ENCODE measurements at places on chromosomes 7 and 10.

DNA sequence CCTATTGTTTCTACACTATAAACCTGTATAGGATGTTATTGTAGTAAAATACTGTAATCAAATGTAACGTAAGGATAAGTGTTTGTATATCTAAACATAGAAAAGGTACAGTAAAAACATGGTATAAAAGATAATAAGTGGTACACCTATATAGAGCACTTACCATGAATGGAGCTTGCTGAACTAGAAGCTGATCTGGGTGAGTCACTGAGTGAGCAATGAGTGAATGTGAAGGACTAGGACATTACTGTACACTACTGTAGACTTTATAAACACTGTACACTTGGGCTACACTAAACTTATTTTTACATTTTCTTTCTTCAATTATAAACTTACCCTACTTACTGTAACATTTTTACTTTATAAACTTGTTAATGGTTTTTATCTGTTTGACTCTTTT, 732.9 kb upstream of the LRRN3 start:
- no peak for DNase-seq

GRCh38 chr7:102184303-102184702, 102.4 kb upstream of the SH2B2 start:
- no peak for DNase-seq

DNA sequence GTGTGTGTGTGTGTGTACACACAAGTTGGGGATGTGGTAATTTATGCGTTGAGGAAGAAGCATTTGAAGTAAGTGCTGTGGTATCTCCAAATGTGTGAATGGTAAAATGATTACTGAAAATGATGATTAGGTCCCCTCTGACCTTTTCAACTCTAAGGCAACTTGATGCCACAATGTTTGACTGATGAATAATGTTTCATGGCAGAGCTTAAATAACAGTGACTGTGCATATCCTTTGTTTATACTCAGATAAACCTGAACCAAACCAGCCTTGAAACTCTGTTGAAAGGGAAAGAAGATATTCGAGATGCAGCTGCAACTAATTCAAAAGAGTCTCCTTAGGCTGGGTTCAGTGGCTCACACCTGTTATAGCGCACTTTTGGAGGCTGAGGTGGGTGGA, 64.8 kb upstream of the YAE1 start:
- DNase-seq, result no peak

DNA sequence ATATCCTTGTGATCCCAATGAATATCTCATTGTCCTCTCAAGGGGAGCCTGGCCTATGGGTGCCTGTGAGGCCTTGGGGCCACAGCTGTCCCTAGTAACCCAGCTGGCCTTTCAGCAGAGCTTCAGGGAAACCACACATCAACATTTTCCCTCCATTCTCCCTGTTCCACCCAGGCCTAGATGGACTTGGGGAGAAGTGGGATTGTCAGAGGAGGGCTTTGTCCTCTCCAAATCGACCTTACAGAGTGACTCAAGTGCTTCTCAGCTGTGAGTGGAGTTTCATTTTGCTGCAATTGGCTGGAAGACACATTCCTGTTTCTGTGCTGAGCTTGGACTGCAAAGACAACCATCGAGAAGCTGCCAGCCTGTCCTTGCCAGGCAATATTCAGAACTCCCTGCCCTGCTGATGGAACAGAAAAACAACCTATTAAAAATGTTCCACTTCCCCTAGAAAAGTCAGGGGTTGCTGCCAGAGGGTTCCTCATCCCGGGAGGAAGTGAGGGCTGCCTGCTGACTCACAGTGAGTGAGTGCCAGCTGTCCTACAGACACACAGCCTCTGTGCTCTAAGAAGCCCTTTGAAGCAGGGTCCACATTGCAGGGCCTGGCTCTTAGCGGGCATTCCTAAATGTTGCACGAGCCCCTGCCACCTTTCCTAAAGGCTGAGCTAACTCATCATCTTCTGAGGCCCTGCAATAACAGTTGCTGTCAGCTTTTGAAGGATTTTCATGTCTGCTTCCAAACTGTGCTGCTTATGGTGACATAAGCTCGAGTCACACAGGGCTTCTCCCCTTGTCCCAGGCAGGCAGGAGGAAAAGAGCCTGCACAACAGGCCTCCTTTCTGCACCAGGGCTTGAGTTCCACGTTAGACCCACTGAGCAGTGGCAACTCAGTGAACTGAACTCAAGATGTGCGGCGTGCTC, 20.5 kb downstream of the STRA8 start:
- DNase-seq, result no peak

GRCh38 chr7:141522657-141523342, 28.4 kb upstream of the AGK start:
- no peak for DNase-seq

DNA sequence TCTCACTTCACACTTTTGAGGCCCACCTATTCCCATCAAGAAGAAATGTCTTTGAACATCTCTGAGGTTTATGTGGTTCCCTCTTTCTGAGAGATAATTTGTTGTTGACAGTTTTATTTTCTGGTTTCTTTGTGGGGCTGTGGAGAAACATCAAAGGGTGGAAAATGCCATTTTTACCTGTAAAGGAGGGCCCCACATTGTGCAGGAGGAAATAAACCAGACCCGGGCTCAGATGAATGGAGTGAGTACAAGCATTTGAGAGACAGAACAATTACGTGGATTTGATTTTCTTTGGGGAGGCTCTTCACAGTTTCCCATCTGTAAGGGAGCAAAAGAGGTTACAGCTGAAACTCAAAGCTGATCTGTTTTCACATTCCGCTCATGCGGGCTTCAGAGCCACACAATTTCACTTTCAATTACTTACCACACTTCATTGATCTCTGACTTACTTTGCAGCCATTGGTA, 29.8 kb downstream of the ITPRIP start:
- no peak for DNase-seq

DNA sequence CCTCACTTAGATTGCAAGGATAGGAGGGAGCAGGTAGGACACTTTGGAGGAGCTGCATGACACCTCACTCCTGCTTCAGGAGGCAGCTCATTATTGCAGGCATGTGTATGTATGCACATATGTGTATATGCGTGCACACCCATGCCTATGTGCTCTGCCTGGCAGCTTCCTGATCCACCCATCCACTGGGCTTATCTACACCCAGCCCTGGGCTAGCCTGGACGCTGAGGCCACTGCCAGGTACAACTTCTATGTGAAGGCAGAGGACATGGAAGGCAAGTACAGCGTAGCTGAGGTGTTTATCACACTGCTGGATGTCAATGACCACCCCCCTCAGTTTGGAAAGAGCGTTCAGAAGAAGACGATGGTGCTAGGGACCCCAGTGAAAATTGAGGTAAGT, 13.3 kb downstream of the LRIT2 start:
- no peak for DNase-seq

DNA sequence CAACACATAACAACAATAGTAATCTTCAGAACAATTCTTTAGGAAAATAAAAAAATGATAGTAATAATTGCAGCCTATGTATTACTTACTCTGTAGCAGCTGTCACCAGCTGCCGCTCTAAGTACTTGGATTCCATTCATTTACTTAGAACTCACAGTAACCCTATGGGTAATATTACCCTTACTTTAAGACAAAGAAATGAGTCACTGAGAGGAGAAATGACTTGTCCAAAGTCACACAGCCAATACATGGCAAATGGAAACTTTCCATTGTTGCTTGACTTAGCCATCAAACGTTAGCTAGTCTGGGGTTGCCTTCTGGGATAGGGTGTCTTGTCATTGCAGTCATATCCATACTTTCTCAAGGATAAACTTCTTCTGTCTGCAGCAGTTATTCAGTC, 3.6 kb downstream of the CCNY start:
- no peak for DNase-seq

GRCh38 chr10:52956861-52957260, 184.3 kb upstream of the MBL2 start:
- no peak for DNase-seq

DNA sequence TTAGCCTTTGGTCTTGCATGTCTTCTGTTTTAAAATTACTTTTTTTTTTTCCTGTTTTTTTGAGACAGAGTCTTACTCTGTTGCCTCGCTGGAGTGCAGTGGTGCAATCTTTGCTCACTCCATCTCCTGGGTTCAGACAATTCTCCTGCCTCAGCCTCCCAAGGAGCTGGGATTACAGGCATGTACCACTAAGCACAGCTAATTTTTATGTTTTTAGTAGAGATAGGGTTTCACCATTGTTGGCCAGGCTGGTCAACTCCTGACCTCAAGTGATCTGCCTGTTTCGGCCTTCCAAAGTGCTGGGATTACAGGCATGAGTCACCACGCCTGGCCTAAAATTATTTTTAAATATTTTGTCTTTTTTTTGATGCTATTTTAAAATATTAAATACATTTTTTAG, 38.5 kb downstream of the MLLT10 start:
- no peak for DNase-seq

GRCh38 chr7:30252885-30253795, 31.3 kb upstream of the ZNRF2 start:
- DNase-seq, result no peak

DNA sequence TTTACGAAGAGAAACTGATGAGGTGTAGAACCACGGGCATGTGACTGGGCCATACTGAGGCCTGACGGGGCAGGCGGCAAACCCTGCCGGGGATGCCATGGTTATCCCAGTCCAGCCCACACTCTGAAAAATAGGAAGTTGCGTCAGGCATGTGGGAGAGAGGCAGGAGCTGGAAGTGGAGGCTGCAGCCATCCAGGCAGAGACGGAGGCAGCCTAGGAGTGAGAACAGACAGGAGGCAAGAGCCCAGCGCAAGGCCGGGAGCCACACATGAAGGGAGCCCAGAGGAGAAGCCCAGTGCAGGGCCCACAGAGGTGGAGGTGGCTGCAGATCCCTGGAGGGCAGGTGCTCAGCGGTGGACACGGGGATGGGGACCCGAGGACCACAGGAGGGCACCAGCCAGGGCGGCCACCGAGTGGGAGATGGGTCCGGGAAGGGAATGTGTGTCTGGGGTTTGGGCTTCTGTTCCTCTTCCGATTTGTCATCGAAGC, 175.2 kb upstream of the PPP2R2D start:
- no peak for DNase-seq

DNA sequence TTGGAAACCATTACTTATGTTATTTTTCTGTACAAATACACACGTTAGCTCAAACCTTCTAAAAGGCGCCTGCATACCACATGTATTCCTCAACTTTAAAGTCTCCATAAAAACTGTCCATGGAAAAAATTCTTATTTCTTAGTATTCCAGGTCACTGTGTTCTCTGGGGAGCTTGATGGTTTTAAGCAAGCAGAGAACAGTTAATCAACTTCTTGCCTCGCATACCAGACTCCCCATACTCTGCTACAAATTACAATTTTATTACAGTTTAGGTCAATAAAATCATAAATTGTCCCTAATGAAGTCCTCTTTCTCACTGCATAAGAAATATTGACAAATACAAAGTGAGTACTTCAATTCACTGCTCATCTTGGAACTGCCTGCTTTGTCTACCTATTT, 77.0 kb upstream of the GPR22 start:
- DNase-seq, result no peak

DNA sequence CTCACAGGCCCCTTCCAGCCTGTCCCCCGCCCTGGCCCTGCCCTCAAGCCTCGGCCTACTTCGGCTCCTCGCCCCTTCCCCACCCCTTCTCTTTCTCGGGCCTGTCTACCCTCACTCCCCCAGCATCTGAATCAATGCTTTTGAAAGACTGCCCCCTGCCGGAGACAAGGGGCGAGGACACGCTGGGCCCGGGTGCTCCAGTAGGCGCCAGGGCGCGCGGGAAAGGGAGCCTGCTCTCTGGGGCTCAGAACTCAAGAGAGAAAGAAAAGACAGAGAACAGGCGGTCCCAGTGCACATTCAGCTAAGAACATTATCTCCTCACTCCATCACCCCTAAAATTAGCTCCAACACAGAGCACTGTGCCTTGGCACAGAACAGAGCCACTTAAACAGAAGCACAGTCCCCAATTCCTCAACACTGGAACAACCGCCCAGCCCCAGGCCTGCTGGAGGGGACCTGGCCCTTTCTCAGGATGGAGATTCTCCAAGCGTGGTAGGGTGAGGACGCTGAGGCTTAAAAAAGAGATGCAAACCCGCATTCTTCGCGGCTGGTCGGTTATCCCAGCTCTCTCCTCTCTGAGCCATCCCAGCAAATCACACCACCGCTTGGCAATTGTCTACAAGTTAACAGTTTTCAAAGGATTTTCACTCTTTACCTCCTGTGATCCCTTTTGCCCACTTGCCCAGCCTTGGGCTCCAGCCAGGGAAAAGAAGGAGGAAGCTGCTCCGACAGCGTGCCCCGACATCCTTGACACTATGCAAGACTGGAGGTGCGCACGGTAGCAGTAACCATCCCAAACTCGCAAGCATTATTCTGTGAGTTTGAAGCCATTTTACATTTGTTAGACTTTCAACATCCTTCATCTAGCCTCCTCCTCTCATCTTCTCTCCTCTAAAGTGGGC, 2.1 kb downstream of the GIGYF1 start:
- peak; percentile 74 for DNase-seq

GRCh38 chr7:71457846-71458590, 326.1 kb downstream of the GALNT17 start:
- DNase-seq, result no peak

GRCh38 chr7:139886899-139887298, 57.8 kb downstream of the TBXAS1 start:
- DNase-seq, result no peak

DNA sequence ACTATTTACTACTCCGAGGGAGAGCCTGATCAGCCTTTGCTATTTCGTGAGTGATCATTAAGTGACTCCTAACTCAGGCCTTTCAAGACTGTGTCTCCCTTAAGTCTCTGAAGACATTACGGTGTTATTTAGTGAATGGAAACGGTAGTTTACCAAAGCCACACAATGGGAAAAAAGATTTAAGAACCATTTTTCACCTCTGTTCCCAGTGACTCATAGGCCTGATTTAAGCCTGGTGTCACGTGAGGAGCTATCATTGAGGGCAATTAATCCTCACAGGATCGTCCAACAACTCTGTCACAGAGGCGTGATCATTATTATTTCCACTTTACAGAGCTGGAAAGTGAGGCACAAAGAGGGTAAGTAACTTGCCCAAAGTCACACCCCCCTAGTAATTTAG, 20.3 kb downstream of the C10orf90 start:
- DNase-seq, result no peak

GRCh38 chr7:46076527-46076926, 155.5 kb upstream of the IGFBP3 start:
- DNase-seq, result no peak

GRCh38 chr7:7517754-7518153, 17.9 kb downstream of the COL28A1 start:
- DNase-seq, result no peak

Measured in activated T-helper 2 cell treated with anti-CD3 and anti-CD28 coated beads, Interferon-gamma antibody, Interleukin-2, Interleukin-4, amounts not matched to agents 10 μg/mL and 5 μg/mL and 100 μg/mL, durations not matched to agents 14 hours and 24 hours and 36 hours (primary cell).